Inflammatory macrophage treated with lipopolysaccharide for 4 hours (primary cell): ENCODE measurements at places on chromosomes 4 and X.

DNA sequence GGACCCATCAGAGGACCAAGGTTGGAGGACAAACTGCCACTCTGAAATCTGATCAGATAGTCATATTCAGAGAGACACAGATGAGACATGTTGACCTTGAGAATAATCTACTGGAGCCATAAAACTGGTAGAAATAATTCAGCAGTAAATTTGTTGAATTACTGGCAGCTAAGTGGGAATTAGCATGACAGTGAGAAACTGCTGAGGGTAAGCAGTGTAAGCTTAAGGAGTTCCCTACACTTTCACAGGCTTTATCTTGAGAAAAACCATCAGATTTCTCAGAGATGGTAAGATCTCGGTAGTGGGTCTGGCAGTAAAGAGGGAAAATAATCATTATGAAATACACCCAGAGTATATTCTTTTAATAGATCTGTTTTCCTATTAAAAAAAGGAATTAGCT lies 213.7 kb downstream of the TECRL start:
- no peak for DNase-seq

DNA sequence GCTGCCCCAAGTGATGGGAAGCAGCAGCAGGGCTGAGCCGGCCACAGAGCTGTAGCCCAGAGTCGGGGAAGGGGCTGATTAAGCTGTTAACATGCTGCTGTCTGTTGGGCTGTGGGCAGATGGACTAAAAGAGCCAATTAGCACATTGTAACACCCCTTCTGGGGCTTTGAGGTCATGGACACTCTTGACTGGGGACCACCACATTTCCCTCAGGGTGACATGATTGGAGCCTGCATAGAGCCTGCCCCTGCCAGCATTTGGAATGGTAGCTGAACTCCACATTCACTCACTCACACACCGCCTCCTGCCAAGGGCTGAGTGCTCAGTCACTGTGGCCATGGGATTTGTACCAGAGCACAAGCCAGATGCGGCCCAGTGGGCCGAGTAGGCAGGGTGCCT lies 646.9 kb downstream of the FAT4 start:
- DNase-seq: no peak

- no peak for DNase-seq
Observed at GRCh38 chr4:11878241-11878640, 449.5 kb upstream of the HS3ST1 start.

DNA sequence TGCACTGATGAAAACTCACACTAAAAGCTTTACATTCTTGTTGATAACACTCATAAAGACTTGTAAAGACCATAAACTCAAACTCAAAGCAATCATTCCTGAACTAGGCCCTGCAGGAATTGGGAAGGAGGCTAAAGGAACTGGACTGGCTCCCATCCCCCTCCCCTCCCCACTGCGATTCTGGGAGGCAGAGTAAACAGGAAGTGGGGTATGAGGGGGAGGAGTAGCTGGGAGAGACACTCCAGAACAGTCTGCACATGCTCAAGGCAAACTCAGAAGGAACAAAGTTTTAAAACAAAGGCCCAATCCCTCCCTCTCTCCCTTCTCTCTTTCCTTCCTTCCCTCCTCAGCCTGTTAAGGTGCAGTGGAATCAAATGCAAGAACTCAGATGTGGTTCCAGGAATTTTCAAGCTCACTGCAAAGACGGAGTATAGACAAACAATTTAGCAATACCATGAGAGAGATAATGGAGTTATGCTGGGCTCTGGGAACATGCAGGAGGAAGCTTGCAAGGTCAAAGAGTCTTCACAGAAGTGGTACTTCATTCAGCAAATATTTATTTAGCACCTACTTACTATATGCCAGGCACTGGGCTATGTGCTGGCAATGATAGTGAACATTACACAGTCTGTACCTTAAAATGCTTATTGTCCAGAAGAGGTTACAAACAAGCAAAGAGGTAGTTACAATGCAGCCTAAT lies 15.9 kb downstream of the MID1IP1 start:
- DNase-seq: peak; percentile 23

- no peak for DNase-seq
Observed at GRCh38 chrX:10549280-10549679, 71.1 kb downstream of the MID1 start.

- no peak for DNase-seq
Observed at GRCh38 chr4:99716996-99717395, 59.4 kb upstream of the C4orf54 start.

DNA sequence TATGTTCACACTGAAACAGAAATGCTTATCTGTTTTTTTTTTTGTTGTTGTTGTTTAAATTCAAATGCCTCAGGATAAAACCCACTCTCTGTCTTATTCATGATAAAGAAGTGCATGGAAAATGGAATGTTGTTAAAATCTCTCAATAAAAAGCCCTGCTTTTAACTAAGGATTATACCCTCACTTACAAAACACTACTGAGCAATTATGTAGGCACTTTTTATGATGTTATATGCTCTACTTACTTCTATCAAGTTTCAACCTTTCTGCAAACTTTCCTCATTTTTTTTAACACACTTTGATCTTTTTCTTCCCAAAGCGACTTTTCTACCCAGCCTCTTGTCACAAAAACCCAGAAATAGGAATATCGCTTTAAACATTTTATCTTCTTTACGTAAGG lies 26.5 kb downstream of the SLIT2 start:
- DNase-seq: no peak

DNA sequence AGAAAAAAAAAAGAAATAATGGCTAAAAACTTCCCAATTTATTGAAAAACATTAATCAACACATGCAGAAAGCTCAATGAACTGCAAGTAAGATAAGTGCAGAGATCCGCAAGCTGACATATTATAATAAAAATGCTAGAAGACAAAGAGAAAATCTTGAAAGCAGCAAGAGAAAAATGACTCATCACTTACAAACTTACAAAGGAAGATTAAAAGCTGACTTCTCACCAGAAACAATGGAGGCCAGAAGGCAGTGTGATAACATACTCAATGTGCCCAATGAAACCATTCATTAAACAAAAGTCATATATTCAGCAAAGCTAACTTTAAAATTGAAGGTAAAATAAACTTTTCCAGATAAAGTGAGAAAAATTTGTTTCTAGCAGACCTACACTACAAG lies 7.3 kb upstream of the BRWD3 start:
- no peak for DNase-seq

DNA sequence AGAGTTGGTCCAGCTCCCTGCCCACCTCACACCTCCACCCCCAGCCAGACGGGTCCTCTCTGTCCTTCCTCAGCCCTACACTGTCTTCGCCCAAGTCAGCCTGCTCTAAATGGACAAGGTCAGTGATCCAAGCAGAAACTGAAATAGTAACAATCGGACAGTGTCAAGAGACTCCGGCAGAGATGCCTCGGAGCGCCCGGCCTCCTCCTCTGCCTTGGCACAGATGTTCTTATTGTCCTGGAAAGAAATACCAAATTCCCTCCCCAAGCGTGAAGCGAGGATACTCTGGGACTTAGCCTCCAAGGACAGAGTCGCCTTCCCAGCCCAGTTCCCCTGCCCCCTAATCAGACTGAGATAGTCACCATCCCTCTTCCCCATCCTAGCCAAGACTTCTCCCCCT lies 28.5 kb downstream of the UTP14A start:
- no peak for DNase-seq

GRCh38 chrX:71650333-71650969 lies 16.9 kb upstream of the LOC101059915 start:
- no peak for DNase-seq

- DNase-seq: no peak
Observed at GRCh38 chr4:188387179-188387791, 248.0 kb downstream of the TRIML1 start.

DNA sequence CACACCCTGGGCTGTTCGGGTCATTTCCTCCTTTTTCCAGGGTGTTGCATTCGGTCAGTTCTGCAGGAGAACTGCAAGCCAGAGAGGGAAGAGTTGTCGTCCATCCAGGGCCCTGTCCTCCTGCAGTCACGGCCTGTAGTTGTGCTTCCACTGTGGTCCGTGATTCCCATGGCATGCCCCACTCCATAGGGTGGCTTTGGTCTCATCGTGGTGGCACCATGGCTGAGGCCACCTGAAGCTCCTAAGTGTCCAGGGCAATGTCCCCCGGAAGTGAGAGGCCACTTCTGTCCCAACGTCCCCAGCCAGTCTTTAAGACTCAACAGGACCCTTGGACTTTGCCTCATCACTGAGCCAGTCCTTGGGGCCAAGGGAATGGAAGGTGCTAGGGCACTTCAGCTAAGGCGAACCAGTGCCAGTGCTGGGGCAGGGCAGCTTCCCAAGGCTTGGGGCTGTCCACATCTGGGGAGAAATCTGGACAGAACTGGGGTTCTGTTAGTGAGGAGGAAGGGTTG lies 83.7 kb downstream of the HTRA3 start:
- DNase-seq: no peak

GRCh38 chrX:100850317-100850716 lies 23.8 kb downstream of the NOX1 start:
- DNase-seq: no peak

DNA sequence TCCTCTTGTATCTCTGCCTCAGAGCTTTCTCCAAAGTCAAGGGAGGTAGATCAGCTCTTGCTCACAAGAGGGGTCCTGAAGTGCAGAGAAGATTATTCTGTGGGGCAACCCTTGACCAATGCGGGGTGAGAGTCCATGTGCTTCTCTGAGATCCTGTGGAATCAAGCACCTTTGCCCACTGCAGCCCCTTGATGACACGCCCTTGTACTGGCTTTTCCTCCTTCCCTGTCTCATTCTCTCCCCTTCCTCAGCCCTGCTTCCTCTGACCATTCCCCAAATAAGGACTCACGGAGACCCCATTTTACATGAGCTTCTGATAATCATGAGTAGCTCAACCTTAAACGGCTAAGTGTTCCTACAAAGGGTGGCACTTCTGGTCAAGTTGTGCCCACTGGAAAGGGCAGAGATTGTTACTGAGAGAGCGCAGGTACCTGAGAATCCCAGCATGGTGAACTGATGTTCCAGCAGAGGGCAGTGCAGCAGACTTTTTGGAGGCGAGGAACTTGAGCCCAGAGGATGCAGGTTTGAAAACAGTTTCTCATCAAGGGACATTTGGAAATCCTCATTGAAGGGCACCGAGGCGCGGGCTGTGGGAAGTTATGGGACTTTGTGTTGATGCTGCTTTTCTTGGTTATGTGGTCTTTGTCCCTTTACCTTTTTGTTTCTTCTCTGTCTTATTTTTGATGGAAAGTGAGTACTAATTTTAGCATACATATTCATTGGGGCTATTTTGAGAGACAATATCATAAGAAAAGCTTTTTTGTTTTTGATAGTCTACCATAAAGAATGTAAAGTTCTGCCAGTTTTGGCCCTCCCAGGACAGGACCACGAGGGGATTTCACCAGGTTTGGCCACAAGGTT lies 201.3 kb downstream of the RBM46 start:
- DNase-seq: peak; percentile 22

DNA sequence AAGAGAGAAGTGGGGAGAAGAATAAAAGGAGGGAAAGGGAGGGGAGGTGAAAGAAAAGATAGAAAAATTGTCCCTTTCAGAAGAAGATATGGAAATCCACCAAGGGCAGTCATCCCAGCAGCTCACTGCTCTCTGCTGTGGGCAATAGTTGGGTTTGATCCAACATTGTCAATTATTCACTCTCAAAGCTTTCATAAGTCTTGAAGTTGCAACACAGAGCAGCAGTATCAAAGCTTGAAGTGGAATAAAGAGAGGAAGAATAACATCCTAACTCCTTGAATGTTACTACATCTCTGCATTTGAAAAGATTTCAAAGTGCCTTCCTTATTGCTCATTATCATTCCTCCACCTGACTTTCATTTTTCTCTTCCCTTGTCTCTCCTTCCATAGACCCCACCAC lies 62.3 kb upstream of the HHIP start:
- no peak for DNase-seq

DNA sequence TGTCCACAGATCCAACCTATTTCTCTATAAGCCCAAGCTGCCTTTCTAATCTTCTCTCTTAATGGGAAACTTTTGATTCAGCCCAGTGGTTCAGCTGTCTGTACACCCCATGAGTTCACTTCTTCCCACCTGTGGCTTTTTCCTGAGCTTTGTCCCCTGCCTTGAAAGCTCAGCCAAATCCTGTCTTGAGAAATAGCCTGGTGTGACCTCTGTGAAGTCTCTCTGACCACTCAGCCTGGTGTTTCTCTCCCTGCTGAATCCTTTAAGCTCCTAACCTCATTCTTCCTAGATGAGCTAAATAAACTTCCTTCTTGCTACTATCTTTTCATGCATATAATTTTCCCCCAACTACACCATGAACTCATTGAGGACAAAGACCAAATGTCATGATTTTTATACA lies 15.2 kb upstream of the HERC5 start:
- DNase-seq: no peak

DNA sequence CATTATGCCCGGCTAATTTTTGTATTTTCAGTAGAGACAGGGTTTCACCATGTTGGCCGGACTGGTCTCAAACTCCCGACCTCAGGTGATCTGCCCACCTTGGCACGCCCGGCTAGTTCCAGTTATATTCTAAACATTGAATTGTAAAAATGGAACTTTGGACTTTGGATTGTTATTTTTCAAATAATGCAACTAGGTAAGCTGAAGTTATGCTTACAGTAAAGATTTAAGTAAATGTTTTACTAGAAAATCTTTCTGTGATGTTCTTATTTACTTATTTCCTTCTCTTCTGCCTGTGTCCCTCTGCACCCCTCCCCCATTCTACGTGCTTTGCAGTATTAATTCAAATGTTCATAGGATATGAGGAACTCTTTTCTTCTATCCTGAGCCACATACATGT lies 26.1 kb downstream of the GK start:
- DNase-seq: no peak

GRCh38 chr4:146500216-146500615 lies 21.5 kb downstream of the SLC10A7 start:
- DNase-seq: no peak

GRCh38 chr4:33914386-33914785 lies 2329.9 kb downstream of the ARAP2 start:
- no peak for DNase-seq

- DNase-seq: peak; percentile 8
Observed at GRCh38 chr4:123553733-123554637, 157.4 kb downstream of the SPRY1 start.

DNA sequence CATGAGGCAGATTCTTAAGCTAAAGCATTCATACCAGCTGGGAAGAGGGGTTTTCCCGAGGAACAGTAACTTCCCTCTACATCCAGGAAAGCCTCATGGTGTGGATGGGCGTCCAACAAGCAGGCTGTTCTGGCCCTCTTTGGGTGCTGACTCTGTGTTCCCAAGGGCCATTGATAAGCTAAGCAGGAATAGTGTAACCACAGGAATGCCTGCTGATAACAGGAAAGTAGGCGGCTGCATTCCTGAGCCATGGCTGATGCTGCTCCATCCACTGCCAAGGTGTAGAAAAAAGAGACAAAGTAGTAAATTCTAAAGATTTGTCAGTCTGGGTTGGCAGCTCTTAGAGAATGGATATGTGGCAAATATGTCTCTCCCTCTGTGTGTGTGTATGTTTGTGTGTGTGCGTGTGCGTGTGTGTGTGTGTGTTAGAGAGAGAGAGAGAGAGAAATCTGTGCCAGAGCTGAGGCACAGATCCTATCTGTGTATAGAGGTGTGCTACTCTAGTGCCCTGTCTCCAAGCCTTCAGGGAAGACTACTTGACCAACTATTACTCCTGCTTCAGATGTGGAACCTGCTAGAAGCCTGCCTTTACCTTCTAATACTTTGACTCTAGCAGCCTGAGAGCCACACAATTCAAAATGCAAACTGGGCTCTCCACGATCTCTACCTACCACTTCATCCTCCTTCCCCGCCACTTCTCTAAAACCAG lies 353.1 kb upstream of the NR3C2 start:
- DNase-seq: no peak
